Putamen (tissue), 1 donor: ENCODE measurements at places on chromosomes 13 and 19.

GRCh38 chr13:47251771-47252170, 354.9 kb upstream of the HTR2A start:
- no peak for DNase-seq

GRCh38 chr19:46265217-46265828, 31.5 kb upstream of the HIF3A start:
- peak; percentile 74 for DNase-seq

GRCh38 chr13:37385956-37386670, 212.5 kb downstream of the POSTN start:
- no peak for DNase-seq

DNA sequence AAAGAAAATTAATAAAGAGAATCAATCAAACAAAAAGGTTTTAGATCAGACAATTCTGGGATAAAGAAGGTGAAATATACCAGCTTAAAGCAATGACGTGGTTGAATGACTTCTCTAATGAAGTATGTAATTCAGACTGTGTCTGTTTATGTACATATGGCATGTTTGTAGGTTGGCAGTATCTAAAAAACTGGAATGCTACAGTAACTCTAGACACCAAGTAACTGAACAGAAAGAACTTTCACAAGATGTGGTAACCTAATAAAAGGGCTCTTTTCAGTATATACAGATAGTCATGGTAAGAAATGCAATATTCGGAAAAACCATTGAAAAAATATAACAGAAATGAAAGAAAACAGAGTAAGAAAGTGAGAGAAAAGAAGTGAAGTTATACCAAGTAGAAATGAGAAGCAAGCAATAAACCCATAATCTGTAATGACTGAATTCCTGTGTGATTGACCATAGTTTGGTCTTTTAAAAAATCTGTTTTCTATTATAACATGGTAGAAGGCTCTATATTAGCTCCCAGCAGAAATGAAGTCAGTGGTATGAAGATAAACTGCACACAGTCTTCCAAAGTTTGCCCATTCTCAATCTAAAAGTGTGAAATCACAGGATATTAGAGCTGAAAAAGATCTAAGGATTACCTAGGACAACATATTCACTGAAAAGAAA, 31.4 kb downstream of the ELF1 start:
- no peak for DNase-seq

GRCh38 chr13:32850316-32851052, 165.7 kb upstream of the KL start:
- no peak for DNase-seq

- DNase-seq = no peak
These were observed 12.3 kb downstream of the RBM26 start for GRCh38 chr13:79393564-79394249.

DNA sequence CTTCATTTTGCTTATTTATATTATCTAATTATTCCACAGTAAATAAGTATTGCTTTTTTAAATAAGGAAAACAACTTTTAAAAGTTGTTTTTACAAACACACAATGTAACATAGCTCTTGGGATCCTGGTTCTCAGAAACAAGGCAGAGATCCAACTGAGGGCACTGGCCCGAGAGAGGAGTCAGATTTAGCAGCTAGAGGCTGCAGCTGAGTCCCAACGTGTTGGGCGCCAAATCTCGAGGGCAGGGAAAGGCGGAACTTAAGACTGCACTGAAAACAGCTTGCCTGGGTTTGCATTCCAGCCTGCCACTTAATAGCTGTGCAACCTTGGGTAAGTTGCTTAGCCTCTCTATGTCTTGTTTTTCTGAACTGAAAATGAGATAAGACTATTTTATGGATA, 16.4 kb upstream of the WASF3 start:
- no peak for DNase-seq

DNA sequence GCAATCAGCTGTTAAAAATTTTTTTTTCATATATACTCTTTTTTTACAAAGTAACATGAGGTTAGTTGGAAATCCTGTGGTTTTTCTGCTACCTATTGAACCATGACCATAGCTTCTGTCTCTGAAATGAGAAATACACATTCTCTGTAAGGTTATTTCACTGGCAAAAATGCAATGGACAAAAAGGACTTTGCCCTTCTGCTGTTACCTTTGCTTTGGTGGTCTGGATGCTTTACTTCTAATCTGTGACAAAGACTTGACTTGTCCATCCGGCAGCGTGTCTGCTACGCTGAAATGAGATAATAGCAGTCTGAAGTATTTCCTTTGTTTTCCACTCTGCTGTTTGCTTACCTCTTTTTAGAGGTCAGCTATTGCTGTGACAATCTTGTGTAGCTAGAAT, 412.8 kb downstream of the SLITRK6 start:
- DNase-seq = no peak

DNA sequence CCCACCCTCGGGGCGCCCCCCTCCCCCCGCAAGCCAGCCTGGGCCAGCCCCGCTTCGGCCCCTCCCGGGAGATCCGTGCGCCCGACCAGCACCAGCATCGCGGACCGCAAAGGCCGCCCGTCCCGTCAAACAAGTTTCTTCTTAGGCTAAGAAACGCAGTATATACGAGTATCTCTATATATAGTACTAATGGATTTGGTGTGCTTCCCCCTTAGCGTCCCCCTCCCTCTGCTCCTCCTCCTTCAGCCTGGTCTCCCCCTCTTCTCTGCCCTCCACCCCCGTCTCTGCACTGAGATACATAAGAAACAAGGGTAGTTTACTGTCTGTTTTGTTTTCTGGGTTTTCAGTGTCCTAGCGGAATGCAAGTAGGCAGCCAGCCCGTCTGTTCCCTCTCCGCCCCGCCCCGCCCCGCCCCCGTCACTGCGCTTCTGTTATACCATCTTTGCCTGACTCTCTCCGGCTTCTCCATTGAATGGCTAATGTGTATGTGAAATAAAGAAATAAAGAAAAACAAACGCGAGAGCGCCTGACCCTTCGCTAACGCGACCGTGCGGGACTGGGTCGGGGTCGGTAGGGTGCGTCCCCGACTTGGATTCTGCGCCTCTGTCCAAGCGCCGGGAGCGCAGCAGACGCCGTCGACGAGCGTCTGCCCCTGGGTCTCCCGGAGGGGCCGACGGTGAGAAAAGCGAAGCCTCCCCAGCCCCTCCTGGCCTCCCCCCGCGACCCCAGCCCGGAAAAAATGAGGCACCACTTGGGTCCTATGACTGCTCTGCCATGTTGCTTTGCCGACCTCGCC, 4.2 kb downstream of the LYL1 start:
- DNase-seq = no peak

DNA sequence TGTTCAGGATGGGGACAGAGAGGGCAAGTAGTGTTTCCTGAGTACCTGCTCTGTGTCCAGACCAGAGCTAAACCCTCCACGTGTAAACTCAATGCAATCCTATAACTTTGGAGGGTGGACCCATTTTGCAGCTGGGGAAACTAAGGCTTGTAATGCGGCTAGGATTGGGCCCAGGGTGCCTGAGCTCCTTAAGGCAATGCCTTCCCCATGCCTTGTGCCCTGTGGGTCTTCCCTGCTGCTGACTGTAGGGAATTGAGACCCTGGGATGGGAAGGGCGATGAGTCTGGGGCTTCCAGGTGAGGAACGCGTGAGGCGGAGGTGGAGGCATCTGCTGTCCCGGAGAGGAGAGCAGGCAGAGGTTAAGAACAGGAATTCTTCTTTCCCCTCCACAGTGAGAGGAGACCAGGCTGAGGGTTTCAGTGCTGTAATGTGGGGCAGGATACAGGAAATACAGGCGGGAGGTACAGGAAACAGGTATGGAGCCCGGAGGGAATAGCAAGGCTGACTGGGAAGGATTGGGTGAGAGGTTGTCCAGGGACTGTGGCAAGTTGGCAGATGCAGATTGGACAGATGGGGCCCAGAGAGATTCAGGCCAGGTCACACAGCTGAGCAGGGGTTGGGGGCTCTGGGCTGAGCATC, 19.2 kb downstream of the SLC27A1 start:
- DNase-seq = no peak

DNA sequence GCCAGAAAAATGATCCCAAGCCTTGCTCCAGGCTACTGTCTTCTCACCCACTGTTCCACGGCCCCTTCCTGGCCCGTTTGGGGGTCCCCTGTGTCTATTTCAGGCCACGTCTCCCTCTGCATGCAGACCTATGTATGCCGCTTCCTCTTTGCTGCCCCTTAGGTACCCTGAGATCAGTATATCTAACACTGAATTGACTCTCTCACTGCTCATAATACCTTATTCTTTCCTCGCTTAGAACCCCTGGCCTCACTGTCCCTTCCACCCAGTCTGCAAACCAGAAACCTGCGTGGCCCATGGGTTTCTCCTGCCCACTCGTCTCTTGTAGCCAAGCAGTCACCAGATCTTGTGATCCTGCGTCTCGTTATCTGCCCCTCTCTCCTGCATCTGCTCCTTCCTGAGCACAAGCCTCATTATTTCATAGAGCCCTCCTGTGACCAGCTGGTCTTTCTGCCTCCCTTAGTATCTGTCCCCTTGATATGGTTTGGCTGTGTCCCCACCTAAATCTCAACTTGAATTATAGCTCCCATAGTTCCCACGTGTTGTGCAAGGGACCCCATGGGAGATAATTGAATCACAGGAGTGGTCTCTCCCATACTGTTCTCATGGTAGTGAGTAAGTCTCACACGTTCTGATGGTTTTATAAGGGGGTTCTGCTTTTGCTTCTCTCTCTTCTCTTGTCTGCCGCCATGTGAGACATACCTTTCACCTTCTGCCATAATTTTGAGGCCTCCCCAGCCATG, 109.0 kb upstream of the RNF113B start:
- no peak for DNase-seq

DNA sequence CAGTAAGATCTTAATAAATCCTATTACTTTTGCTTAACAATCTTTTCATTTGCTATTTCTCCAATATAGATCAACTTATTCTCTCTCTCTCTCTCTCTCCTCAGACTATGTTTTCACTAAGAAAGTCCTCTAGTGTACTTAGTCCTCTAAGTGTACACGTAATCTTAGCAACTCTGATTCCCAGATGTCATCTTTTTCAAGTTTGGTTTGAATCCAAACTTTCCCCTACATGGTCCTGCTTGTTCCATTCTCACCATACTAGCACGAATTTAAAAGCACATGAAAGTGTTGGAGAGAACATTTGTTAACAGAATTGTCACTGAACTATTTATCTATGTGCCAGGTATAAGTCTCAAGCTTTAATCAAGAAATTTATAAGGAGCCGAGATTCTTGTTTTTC, 202.9 kb downstream of the SPRY2 start:
- no peak for DNase-seq

DNA sequence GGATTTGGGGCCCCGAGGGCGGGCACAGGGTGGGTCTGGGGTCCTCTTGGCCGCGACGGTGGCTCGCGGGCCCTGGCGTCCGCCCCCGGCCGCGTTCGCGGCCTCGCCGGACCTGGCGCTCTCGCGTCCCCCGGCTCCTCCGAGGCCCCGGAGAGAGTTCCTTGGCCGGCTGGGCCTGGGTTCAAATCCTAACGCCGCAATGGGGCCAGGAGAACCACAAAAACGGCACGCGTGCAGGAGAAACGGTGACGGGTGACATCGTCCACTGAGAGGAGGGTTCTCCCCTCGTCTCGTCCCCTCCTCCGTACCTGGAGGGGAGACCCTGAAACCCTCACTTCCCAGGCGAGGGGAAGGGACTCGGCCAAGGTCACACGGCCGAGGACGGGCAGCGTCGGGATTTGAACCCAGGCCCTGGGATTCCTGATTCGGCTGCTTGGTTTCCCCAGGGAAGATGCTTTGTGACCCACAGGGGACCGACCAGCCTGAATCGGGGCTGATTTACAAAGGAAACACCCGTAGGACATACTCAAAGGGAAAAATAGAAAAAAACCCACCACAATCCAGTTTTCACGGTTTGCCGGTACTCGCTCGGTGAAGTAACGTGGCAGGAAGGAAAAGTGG, 624 bp downstream of the SAFB start:
- DNase-seq = peak; percentile 11

GRCh38 chr13:39415008-39415802, 187.8 kb downstream of the LHFPL6 start:
- peak; percentile 40 for DNase-seq

DNA sequence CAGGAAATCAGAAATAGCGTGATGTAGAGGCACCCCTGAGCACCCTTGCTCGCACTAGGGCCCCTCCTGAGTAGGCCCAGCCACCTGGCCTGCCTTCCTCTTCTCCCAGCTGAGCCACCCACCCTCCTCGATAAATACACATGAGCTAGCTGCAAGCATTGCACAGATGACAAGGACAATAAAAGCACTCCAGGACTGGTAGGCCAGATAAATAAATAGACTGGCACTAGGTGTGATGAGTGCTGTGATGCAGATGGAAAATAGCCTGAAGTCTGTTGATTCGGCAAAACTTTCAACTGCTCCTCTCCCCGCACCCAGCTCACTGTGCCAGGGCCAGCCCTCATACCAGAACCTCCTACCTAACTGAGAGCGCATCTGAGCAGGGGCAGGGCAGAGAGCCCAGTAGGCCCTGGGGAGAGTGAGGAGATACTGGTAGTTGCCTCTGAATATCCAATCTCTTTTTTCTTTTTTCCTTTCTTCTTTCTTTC, 54.5 kb upstream of the GPI start:
- no peak for DNase-seq
